NCI-H82 (cell line): ENCODE measurements at places on chromosomes 13 and 19.

- DNase-seq, result no peak
These were observed 46.5 kb downstream of the RFX2 start for GRCh38 chr19:6063576-6064335.

GRCh38 chr19:44530777-44531176 lies 1.3 kb upstream of the CEACAM20 start:
- DNase-seq, result no peak

GRCh38 chr19:18477974-18478373 lies 40.0 kb upstream of the ISYNA1 start:
- peak; percentile 82 for DNase-seq

- peak; percentile 20 for DNase-seq
These were observed 52.0 kb downstream of the SLC7A1 start for GRCh38 chr13:29543230-29544215.

DNA sequence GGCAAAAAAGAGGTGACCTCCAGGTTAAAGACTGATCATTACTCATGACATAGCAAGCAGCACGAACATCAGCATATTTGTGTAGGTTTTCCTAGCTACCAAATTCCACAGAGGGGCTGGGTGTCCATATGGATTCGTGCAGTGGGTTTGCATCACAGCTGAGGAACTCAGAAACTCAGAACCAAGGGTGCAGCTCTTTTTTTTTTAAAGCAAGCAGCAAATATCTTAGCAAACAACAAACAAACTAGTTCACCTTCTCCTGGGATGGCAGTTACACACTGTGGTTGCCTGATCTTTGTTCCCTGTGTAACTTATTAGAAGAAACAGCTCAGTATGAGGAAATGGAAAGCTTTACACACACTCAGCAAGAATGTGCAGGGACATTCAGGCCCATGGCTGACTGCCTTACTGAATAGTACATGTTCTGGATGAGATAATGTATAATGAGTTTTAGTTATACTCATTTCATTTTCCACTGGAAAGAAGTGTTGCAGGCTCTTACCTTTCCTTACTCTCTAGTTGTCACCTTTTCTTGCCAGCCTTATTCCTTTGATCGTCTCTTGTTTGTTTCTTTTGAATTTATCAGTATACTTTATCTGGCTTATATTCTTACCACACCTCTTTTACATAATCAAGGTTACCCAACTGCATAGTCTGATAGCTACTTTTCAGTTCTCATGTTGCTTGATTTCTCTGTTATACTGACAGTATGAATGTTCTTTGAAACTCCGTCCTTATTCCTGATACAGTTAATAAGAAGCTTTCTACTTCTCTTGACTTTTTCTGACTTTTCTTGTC lies 4.3 kb downstream of the NDFIP2 start:
- DNase-seq, result no peak

- DNase-seq, result no peak
These were observed 8.1 kb downstream of the FAM187B start for GRCh38 chr19:35220315-35220921.

- DNase-seq, result no peak
These were observed 545 bp upstream of the ISYNA1 start for GRCh38 chr19:18438331-18439024.

DNA sequence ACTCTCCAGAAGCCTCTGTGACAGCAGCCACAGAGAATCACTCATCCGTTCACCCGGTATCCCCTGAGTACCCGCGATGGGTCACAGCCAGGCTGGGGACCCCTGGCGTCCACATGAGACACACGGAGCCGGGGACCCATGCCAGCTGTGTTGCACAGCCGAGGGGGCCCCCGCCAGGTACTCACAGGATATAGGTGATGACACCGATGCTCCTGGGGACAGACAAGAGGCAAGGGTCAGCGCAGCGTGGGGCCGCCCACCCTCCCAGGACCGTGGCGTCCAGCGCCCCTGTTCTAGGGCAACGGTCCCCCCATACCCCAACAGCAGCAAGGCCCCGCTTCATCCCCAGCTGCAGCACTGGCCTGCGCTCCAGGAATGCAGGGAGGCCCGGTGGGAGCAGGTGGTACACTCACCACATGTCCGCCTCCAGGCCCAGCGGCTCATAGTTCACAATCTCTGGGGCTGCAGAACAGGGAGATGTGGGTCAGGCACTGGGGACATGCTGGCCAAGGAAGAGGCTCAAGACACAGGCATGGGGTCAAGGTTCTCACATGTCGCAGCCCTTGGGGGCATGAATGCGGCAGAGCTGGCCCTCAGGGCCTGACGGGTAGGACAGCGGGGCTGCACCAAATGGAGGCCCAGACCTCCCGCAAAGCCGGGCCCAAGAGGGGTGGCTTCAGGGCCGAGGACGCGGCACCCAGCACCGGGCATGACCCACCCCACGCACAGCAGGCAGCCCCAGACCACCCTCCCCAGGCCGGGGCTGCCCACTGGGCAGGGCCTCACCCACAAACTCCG lies 7.2 kb downstream of the DAPK3 start:
- DNase-seq, result no peak

DNA sequence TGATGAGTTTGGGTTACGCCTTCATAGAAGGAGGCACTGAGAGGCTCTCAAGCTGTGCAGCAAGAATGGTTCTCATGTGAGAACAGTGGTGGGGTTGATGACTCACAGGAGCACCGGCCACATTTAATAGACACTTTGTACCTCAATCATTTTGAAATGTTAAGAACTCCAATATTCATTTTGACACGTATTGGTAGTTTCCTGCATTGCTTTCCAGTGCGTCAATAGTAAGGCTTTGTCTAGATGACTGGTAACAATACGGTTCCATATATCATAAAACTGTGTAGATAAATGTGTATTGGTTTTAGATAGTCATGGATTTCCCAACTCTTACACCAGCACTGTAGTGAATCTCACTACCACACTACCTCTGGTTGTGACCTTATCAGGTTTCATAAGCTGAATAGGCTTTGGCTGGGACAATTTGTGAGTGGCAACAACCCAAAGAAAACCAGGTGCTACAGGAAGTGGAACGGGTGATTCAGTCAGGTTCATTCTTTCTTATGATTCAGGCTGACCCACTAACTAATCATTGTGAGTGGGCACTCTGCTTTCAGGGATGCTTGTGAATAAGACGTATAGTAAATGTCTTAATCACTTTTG lies 362.6 kb downstream of the KLF5 start:
- DNase-seq, result no peak

- peak; percentile 77 for DNase-seq
These were observed 2.0 kb downstream of the FARP1 start for GRCh38 chr13:98144801-98145350.

DNA sequence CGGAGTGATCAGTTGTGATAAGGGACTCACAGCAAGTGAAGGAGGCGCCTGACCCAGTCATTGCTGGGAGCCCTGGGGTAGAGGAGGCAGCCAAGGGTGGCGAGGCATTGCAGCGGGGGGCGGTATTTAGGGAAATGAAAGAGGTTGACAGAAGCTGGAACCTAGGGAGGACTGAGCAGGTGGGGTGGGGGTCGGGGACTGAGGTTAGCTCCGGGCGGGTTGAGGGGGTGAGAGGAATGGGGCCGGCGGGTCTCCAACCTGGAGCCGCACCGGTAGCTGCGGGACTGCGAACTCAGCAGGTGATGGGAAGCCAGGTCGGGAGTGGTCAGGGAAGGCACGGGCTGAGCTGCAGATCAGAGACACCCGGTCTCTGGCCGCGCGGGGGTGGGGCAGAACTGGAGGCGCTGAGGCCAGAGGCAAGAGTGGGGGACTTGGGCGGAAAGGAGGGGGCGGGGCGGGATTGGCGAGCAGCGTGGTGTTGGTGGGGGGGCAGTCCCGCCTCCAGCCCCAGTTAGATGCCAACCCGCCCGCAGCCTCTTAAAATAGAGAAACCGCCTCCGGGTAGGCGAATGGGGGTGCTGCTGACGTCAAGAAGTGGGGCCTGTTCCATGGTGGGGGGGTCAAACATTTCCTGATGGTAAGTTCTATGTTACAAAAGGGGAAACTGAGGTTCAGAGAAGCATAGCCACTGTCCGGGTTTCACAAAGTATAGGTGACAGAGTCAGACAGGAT lies 1.5 kb downstream of the MAST3 start:
- peak; percentile 50 for DNase-seq

- peak; percentile 67 for DNase-seq
These were observed 5.0 kb downstream of the SGTA start for GRCh38 chr19:2777952-2778683.

DNA sequence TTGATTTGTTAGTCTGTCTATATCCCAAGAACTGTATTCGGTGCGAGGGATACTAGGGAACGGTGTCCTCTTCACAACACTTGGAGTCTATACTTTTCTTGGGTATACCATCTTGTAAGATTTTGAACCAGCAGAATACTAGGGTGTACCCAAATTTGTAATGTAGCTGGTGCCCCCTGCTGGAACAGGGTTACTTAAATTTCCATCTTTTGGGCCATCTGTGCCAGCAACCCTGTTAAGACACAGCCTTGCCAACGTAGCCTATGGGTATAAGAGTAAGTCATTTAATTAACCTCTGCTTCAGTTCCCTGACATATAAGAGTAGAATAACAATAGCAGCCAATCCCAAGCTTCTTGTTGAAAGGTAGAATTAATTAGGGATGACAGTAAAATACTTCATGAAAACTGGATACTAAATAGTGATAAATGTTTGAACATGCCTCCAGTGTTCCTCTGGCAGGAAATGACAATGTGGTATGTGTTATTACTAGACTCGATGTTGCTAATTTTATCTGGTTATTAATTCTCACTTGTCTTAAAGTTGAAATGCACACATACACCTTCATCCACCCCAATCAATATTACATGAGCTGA lies 607.6 kb downstream of the FGF9 start:
- DNase-seq, result peak; percentile 57

DNA sequence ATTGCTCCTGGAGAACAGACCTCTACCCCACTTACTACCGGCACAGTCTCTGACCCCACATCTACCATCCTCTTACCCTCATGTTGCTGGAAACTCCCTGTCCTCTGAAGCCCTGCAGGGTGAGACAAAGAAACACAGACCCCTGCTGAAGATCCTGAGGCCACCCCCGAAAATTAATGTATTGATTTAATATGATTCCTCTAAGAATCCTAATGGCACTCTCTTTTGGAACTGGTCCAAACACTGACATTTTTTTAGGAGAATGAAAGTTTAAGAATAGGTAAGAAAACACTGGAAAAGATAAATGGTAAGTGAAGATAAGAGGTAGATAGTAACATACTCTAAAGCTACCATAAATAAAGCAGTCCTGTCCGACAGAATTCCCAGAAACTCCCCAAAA lies 5.3 kb downstream of the DMKN start:
- no peak for DNase-seq

GRCh38 chr13:73040968-73041596 lies 17.7 kb upstream of the KLF5 start:
- no peak for DNase-seq

DNA sequence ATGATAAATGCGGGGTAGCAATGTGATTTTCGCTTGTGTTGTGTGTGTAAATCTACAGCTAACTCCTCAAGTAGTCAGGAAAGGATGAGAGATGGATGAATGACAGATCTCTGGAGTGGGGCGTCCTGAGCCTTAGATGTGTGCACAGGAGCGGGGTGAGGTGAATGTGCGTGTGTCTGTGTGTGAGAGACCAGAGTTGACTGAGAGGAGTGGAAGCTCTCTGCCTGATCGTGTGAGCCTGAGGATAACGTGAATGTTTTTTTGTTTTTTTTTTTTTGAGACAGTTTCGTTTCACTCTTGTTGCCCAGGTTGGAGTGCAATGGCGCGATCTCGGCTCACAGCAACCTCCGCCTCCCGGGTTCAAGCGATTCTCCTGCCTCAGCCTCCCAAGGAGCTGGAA lies 805 bp downstream of the ZNF461 start:
- no peak for DNase-seq

- DNase-seq, result no peak
These were observed 826 bp upstream of the GPC5 start for GRCh38 chr13:91397595-91397994.

DNA sequence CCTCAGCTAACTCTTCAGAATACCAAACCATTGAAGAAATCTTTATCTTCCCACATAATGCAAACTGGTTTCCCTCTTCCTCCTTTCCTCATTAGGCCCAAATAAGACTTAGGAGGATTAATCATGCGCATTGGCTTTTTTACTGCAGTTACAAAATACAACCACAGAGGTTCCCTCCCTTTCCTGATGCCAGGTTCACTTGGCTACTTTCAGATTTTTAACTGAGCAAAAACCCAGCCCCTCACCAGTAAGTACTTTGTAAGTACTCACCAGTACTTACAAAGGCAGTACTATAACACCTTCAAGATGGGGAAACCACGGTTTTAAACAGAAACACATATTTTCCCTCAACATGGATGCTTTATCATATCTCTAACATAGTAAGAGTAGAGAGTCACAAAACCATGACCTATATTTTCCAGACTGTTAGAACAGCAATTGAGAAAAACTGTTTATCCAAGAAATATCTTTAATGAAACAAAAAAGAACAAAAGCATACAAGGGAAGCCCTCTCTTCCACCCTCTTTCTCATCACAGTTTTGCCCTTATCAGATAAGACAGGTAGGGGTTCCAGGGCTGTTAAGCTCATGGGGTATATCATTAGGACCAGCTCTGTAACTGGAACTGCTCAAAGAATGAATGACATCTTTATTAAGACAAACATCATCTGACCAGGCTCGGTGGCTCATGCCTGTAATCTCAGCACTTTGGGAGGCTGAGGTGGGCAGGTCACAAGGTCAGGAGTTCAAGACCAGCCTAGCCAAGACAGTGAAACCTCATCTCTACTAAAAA lies 12.7 kb downstream of the FOXO1 start:
- DNase-seq, result peak; percentile 53

DNA sequence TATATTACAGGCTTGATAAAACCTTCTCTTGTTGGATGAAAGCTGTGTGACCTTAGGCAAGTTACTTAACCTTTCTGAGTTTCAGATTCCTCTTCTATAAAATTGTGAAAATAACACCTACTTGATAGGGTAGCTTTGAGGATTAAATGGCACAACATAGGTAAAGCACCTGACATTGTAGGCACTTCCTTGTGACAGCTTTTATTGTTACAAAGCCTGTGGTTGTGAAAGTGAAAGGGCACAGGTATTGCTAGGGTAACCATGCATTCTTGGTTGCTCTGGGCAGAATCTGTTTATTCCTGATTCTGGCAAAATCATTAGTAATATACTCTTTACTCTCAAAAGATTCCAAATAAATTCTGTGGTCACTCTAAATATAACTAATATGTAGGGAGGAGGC lies 493.4 kb downstream of the OLFM4 start:
- DNase-seq, result no peak

DNA sequence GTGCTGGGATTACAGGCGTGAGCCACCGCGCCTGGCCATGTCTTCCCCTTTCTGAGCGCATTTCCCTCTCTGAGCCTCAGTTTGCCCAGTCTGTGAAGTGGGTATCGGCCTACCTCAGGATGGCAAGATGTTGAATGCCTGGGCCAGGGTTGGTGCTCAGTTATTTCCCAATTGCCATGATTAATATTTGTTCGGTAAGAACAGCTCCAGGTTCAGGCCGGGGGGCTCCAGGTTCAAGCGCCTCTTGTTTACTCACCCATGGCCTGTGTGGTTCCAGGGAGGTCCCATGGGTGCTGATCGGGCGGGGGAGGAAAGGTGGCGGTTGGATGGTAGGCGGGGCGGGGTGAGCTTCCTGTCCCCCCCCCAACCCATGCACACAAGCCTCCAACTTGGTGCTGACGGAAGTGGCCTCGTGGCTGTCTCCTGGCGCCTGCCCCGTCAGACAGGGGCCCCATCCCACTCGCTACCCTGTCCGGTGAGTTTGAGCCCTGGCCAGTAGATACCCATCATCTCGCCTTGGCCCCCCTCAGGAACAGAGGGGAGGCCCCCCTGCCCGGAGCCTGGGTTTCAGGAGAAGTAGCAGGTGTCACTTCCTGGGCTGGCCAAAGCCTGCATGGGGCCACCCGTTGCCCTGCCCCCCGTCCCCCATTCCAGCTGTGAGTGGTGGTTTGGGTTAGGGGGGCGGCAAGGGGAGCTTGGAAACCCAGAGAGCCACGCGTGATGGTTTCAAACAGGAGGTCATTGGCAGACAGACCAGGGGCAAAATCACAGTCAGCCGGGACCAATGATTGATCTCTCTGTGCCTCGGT lies at the start of gene FCHO1:
TSS of gene FCHO1 (plus strand) at position 375 of the 809 bp plus-strand sequence. CDS start 3,688 bp downstream, outside the sequence.
- DNase-seq, result no peak
